ENCODE measurements at places on chromosomes 1 and 21.

GRCh38 chr1:219149009-219149577 is 24.6 kb upstream of the LYPLAL1 start:
- no peak for DNase-seq

GRCh38 chr1:39959651-39960333 is 4.8 kb downstream of the MFSD2A start:
- DNase-seq, result no peak

DNA sequence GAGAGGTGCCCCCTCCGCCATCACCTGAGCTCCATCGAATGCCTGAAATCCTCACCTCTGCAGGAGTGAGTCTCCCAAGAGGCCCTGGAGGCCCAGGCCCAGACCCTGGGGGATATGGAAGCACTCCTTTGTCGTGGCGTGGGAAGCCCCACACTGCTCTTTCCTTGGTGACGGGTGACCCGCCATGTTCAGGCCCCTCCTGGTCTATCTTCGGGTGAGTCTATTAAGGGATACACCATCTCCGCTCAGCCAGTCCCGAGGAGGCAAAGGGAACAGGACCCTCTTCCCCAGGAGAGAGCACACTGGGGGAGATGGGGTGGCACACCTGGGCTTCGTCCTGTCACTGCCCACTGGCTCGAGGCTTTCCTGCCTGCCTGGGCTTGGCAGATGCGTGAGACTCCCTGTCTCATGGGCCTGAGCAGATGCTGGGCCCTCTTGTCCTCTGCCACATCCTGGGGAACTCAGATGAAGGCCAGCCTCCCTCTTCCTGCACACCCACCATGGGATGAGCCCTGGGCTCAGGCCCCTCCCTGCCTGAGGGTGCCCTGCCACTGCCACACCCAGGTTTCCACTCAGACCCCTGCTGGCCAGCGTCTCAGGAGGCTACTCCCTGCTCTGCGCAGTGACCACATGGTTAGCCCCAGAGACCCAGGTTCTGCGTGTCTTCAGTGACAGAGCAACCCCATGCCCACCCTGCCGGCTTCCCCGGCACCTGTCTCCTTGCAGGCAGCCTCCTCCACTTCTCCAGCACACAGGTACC is 3.8 kb upstream of the NPHP4 start:
- no peak for DNase-seq

DNA sequence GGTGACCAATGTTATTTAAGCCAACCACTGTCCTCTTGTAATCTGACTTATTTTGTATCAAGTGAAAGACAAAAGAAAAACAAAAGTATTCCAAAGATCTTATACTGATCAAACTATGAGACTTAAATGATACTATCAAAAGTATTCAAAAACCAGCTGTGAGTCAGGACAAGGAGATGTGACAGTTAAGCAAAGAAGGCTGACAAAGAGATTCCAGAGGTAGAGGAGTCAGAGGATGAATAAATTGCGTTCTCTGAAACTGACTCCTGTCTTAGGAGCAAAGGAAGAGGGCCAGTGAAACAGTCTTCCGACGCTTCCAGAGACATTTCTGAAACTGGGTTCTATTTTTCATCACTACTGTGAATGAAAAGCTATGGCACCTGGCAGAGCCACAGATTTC is 20.9 kb downstream of the TMEM50B start:
- DNase-seq, result no peak

GRCh38 chr1:149936170-149936991 is at the start of gene MTMR11:
TSS of gene MTMR11 (minus strand) at chr1:149936879. CDS start at chr1:149936647, 232 bp downstream.
- DNase-seq, result no peak
